NCI-H345 (cell line): ENCODE measurements at places on chromosomes 2 and 18.

DNA sequence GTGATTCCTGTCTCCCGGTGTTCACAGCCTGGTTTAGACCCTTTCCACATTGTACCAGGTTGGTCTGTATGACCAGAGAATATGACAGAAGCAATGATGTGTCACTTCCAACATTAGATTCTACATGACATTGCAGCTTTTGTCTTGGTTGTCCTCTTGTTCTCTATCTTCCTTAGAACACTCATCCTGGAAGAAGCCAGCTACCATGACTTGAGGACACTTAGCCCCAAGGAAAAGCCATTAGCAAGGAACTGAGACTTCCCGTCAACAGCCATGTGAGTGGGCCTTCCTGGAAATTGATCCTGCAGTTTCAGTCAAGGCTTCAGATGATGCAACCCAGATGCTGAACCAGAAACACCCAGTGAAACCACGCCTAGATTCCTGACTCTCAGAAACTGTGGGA is 143.3 kb downstream of the MREG start:
- DNase-seq, result no peak

- no peak for DNase-seq
Observed at GRCh38 chr2:223056701-223057418, 4.9 kb downstream of the KCNE4 start.

- DNase-seq, result no peak
Observed at GRCh38 chr2:158773121-158773520, 22.0 kb upstream of the DAPL1 start.

DNA sequence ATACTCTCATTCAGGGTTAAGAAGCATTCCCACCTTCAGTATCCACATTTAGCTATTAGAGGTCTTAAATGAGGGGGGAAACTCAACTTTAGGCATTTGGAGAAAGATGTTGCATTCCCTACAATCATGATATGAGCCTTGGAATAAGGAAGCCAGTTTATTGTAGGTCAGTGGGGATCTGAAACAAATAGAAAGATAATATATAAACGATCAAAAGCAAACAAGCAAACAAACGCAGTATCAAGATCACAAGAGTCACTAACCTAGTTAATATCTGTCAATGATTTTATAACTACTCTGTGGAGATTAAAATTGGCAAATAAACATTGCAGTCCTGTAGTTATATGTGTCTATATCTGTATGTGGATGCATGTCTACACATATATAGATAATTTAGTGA is 152.4 kb upstream of the LRATD1 start:
- no peak for DNase-seq

GRCh38 chr2:45889053-45889452 is 237.6 kb downstream of the PRKCE start:
- DNase-seq, result peak; percentile 78

- DNase-seq, result peak; percentile 32
Observed at GRCh38 chr18:49768051-49768391, 45.3 kb downstream of the ACAA2 start.

GRCh38 chr18:78406743-78407465 is 572.7 kb upstream of the SALL3 start:
- DNase-seq, result peak; percentile 38

- no peak for DNase-seq
Observed at GRCh38 chr18:23352042-23352441, 101.0 kb upstream of the RIOK3 start.

DNA sequence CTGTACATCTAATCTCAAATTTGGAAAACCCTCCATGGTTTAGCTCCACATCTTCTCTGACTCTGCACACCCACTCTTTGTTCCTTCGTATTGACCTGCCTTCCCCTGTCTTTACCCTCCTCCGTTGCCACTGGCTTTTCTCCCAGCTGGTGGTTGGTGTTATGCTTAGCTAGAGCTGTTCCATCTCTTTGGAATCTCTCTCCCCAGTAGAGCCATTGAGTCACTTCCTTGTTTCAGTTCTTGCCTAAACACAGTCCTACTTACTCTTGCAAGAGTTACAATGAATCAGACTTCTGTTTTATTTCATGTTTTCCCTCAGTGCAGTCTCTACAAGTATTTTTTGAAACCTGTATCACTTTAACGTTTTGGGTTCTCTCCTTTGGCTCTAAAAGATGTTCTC is 263.9 kb downstream of the LTBP1 start:
- DNase-seq, result no peak

DNA sequence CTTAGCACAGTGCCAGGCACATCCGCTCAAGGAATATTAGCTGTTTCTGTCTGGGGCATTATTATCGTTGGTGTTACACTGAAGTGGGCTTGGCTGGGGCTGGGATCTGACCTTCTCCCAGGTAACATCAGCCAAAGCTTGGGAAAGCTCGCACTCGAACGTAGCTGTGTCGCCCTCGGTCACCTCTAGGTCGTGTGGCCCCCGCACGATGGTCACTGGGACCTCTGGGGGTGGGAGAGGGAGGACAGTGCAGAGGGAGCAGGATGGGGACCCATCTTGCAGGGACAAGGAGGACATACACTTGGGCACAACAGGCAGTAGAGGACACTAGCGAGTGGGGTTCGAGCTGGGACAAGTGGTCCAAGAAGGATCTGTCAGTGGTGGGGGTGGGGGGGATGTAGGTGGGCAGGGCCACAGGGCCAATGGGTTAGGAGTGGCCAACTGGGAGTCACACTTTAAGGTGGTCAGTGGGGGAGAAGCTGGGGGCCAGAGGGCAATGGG is 9.7 kb downstream of the TMEM198 start:
- no peak for DNase-seq

GRCh38 chr2:145597809-145598208 is 1077.9 kb upstream of the ZEB2 start:
- DNase-seq, result no peak

GRCh38 chr2:26934985-26935384 is 35.5 kb upstream of the MAPRE3 start:
- no peak for DNase-seq

DNA sequence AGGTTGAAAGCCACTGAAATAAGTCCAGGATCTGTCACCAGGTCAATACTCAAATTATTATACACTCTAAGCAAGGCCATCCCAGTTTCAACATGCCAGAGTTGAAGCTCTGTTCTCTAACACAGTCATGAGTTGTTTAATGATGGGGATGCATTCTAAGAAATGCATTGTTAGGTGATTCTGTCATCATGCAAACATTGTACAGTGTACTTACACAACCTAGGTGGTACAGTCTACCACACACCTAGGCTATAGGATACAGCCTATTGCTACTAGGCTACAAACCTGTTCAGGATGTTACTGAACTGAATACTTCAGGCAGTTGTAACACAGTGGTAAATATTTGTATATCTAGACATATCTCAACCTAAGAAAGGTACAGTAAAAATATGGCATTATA is 162.2 kb downstream of the BAZ2B start:
- no peak for DNase-seq

DNA sequence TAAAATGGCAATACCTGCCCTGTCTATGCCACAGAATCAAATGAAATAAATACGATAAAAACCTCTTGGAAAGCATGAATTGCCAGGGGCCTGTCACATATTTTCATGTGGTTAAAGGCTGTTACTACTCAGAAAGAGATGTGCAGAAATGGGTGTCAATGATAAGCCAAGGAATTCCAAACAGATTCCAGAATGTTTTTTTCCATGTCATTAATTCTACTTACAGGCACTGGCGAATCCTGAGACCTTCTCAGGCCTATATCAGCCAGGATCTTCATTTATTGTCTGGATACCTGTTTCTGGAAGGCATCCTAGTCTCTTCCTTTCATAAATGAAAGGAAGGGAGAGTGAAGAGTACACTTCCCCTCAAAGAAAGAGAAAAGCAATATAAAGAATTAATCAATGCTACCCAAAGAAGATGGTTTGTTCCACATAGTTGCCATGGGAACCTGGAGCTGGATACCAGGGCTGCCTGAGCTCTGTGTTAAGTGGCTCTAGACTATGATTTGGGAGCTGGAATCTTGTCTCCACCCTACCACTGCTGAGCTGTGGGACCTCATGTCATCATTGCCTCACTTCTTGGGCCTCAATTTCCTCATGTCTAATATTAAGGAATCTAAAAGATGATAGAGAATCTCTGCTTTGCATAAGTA is 335.1 kb upstream of the SKOR2 start:
- DNase-seq, result no peak

DNA sequence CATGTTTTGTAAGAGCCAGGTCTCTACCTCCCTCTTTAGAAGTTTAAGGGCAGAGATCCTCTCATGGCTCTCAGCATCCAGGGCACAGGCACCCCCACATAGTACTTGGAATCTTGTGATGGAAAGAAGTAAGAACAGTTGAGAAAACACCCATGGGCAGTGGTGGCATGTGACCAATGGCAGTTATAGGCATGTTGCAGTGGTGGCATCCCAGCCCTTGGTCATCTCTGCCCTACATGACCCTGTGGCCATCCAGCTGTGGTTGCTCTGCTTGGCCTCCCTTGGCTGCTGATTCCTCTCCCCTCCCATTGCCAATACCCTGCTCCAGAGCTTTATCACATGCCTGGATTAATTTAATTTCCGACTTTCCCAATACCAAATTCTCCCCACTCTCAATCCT is 13.3 kb upstream of the MSH2 start:
- DNase-seq, result no peak

DNA sequence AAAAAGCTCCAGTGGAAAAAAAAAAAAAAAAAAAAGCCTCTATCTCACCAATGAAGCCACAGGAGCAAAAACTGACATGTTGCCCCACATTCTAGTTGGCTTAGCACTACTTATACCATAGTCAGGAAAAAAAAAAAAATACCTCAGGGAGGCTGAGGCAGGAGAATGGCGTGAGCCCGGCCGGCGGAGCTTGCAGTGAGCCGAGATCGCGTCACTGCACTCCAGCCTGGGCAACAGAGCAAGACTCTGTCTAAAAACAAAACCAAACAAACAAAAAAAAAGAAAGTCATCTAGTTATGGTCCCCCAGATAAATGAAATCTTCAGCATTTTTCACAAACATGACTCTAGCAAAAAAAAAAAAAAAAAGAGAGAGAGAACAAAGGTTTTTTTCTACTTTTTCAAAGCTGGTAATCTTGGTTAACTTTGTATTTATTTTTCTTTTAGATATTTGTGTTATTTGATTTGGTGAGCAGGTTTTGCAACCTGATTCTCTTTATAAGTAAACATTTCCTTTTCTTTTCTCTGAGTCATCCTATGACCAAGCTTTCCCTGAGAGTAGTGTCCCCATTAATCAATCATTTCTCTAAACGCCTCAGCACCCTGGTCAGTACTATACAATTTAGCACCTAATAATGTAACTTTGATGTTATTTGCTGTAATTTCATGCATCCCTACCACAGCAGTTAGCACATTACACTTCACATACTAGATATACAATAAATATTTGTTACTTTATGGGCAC is 273.7 kb upstream of the PIK3C3 start:
- DNase-seq, result no peak

DNA sequence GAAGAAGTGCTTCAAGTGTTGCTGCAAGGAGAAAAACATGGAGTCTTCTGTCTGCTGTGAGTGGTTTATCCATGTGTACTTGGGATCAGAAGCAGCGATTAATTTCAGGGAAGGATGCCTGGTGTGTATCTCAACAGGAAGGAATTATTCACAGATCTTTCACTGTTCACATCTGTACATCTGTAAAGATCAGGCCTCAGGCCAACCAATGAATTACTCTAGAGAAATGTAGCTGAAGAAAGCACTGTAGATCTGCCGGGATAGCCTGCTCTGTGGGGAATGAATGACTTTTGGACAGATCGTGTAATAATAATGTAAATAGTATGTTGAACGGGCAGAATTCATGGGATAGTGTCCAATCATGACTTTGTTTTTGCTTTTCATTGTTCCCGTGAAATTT is 54.0 kb upstream of the SPP2 start:
- no peak for DNase-seq

- DNase-seq, result no peak
Observed at GRCh38 chr2:151974988-151975387, 123.9 kb downstream of the CACNB4 start.

- no peak for DNase-seq
Observed at GRCh38 chr18:44958455-44958854, 277.8 kb downstream of the SETBP1 start.

- no peak for DNase-seq
Observed at GRCh38 chr2:51299370-51299769, 267.4 kb upstream of the NRXN1 start.

DNA sequence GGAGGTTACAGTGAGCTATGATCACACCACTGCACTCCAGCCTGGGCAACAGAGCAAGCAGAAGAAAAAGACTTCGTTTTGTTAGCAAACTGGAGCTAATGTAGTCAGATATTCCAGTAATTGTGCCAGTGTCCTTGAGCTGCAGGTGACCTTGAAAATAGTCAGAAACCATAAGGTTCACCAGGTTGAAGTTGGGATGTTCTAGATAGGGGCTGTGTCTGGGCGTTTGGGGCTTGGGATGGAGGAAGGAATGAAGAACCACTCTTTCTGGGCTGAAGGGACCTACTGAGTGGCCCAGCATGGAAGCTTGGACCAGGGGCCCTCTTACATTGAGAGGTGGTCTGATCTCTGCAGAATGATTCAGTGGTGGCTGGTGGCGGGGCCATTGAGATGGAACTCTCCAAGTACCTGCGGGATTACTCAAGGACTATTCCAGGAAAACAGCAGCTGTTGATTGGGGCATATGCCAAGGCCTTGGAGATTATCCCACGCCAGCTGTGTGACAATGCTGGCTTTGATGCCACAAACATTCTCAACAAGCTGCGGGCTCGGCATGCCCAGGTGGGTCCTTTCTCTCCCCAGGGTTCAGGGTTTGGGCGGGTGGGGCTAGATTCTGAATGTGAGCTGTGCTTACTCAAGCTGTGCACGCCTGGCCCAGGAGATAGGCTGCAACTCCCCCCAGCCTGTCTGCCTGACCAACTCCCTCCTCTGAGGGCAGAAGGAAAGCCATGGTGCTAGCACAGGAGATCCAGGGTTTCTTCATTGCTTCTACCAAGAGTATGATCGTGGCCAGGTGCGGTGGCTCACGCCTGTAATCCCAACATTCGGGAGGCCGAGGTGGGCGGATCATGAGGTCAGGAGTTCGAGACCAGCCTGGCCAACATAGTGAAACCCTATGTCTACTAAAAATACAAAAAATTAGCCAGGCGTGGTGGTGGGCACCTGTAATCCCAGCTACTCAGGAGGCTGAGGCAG is 17.1 kb downstream of the CCT7 start:
- no peak for DNase-seq

DNA sequence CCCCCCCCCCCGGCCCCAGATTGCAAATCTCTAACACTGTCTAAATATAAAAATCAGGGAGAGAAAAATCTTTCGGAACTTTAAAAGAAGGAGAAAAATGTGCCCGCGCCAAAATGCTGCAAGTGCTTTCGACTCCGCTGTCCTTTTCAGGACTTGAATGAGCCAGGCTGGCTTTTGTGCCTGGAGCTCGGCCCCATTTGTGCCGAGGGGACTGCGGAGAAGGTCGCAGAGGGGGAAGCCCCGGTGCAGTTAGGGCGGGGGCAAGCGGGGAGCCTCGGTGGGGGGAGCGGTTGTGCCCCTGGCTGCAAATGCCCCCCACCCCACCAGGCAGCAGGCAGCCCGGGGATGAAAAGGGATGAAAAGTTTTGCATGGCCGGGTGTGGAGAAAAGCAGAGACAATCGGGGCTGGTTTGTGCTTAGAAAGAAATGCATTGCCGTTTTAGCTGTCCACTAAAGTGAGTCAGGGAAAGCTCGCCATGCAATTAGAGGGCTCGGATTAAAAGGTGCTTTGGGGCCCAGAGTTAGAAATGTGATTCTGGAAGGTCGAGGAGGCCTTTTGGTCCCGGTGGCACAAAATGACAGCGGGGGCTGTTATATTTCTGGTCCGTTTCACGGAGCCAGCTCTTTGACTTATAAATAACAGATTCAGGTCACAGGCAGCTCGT is 1.6 kb downstream of the INHBB start:
- DNase-seq, result peak; percentile 52
